ENCODE measurements at places on chromosomes 7 and 10. TPM values are rescaled to one million over a fixed set of nuclear protein-coding genes. Genes with fewer than 3 reads are reported as not detected.

SMNDC1 gene
- 15.1 TPM for total RNA-seq

EPO gene
- not detected for total RNA-seq

CLRN3 gene
- total RNA-seq, result 0.62 TPM

FAM20C gene
- total RNA-seq, result 18.1 TPM

NACAD gene
- total RNA-seq, result 5.5 TPM

Data from occipital lobe (tissue), 3 donors.